Activated naive CD4-positive, alpha-beta T cell treated with anti-CD3 and anti-CD28 coated beads for 36 hours (primary cell): ENCODE measurements at places on chromosomes 3 and 15. TPM values are rescaled to one million over a fixed set of nuclear protein-coding genes. Genes with fewer than 3 reads are reported as not detected.

DNA sequence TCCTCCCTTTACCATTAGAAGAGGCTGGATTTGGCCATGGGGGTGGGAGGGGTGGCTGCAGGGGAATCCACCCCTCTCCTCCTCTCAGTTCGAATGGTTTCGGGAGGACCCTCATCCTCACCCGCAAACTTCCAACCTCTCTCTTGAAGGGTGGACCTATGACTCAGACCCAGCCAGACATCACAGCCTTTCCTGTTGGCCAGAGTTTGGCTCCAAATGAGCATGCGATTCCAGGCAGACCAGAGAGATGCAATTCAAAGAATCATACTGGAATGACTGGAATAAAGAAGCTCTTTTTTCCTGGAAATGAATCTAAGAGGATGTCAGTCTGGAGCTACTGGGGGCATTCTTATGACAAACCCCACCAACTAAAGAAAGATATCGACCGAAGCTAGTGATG, 516.7 kb upstream of the MDFIC2 start:
- no peak for DNase-seq

Gene QARS1
- 265 TPM for total RNA-seq

DNA sequence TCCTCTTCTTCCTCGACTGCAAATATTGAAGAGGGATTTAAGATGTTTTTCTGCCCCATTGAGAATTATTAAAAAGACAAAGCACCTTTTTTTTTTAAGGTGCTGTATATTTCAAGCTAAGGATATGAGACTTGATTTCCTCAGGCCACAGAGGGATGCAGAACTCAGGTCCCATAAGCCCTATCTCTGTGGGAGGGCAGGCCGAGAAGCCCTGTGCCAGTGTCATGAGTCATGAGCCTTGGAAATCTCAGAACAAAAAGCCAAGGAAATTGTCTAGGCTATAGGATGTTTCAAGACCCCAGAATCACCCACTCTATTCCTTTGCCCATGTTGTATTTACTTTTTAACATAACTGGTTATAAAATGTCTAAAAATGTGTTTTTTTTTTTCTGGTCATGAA, 7.3 kb downstream of the ESYT3 start:
- no peak for DNase-seq

- no peak for DNase-seq
Measured at GRCh38 chr3:184619369-184619768, 57.8 kb downstream of the EPHB3 start.

Gene SEMA7A
- 46.9 TPM for total RNA-seq

Gene CALML4
- 11.4 TPM for total RNA-seq

Gene TMC3
- total RNA-seq = not detected

- DNase-seq = no peak
Measured at GRCh38 chr3:74664606-74665005, 50.1 kb upstream of the CNTN3 start.

DNA sequence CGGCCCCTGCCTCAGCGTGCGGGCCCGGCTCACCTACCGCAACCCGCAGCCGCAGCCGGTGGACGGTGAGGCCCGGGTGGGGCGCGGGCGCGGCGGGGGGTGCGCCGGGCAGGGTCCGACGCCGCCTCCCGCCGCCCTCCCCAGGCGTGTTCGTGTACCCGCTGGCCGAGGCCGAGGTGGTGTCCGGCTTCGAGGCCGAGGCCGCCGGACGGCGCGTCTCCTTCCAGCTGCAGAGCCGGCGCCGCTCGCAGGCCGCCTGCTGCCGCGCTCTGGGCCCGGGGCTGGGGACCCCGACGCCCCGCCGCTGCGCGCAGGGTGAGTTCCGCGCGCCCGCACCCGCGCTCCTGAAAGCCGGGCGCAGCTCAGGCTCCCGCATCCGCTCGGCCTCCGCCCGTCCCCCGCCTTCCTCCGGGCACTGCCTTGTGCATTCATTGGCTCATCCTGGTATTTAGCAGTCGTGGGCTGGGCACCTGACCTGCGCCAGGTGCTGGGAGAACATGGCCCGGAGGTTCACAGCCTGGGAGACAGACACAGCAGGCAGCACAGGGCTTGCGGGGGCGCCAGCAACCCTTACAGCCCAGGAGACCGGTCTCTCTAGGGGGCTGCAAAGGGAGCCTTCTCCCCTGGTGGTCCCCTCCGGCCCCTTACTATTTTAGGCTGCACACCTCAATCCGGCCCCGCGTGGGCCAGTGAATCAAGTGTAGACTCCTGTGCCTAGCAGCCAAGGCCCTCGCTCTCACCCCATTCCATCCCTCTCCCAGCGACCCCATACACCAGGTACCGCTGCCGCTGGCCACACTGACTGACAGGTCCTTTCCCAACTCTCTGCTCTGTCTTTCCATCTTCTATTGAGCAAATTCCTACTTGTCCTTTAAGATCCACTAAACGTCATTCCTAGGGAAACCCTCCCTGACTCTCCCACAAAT, 1.5 kb downstream of the VWA5B2 start:
- no peak for DNase-seq

GRCh38 chr3:196995646-196996355, 27.2 kb upstream of the PIGZ start:
- no peak for DNase-seq

GRCh38 chr3:111072031-111072921, 660 bp downstream of the NECTIN3 start:
- peak; percentile 20 for DNase-seq

DNA sequence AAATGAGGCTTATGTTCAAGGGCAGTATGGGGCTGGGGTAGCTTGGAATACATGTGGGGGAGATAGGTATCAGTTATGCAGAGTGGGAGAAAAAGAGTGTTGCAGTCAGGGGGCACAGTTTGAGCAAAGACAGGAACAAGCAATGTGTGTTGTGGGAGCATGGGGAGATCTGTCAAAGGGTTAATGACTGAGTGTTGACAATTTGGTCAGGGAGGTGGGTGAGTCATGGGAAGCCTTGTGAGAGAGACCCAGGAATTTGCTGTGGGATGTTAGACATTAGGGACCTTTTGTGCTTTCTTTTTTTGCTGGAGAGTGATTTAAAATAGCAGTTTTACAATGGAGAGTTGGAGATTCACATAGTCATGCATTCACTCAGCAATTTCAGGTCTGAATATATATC, 221.6 kb upstream of the NR2E3 start:
- DNase-seq = no peak

GRCh38 chr3:156120528-156121251, at the start of gene KCNAB1:
Gene KCNAB1 (plus strand): TSS chr3:156120578.
- no peak for DNase-seq

Gene FRMD4B
- 12.1 TPM for total RNA-seq

DNA sequence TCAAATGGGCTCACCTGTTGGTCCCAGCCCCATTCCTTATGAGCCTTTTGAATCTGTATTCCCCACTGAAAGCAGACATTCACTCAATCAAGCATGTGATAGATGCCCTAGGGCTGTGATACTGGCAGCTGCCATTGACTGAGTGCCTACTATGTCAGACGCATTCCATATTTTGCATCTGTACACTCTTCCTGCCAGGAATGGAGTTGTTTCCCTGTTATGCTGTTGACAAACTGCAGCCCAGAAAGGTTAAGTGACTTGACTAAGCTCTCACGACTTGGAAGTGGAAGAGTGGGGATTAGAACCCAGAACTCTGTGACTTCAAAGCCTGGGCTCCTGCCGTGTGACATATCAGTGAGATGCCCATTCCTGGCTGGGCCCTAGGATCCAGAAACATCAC, 211.4 kb downstream of the RPLP1 start:
- no peak for DNase-seq

- no peak for DNase-seq
Measured at GRCh38 chr3:183695569-183696364, 1.8 kb upstream of the YEATS2 start.

DNA sequence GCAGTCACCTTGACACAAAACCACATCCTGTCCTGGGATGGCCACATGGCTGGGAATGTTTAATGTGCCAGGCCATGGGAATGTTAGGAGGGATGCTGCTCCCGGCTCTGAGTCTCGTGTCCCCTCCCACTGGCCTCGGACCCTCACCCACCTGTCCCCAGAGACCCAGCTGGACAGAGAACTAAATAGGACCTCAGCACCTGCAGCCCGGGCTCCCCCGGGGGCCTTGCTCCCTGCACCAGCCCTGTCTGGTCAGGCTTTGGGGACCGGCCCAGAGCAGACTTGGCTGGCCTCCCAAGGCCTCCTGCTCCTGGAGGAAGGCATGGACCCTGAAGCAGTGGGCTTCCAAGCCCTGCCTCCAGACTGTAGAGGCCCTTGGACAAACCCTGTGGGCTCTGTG, 100.0 kb upstream of the IQSEC1 start:
- DNase-seq = no peak

Gene CD200
- total RNA-seq = 50.0 TPM

DNA sequence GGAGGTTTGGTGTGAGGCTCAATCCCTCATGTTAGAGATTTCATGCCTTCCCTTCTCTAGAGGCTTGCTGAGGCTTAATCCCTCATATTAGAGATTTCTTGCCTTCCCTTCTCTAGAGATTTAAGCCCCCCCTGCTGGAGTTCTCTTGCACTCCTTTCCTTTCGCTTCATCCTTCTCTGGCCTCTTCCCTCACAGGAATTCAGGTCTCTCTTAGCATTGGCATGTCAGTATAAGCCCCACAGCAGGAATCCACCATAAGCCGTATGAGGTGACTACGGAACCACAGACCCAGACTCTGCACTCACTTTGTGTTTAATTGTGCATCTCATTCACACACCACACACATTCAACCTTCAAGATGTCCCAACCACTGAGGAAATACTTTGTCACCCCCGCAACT, 338.6 kb upstream of the POU1F1 start:
- DNase-seq = no peak

DNA sequence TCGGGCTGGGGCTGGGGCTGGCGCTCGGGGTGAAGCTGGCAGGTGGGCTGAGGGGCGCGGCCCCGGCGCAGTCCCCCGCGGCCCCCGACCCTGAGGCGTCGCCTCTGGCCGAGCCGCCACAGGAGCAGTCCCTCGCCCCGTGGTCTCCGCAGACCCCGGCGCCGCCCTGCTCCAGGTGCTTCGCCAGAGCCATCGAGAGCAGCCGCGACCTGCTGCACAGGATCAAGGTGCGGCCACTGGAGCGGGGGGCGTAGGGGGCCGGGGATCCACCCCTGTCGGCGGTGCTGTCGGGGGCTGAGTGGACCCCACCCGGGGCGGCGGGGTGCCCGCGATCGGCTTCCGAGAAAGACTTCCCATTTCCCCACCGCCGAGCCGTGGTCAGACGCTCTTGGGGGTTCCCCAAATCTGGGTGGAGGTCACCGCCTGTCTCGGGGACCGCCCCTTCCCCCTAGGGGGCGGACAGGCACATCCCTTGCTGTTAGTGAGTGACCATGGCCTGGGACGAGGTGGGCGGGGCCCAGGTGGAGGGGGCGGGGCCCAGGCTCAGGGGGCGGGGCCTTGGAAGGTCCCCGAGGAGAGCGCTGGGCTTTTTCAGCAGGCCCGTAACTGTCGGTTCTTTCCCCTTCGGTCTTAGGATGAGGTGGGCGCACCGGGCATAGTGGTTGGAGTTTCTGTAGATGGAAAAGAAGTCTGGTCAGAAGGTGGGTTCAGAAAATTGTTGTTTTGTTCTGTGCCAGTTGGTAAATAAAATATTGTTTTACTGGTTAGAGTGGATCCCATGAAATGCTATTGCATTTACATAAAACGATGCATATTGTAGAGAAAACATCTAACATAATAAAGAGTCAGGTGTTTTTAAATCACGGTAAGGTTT, 578 bp downstream of the LACTB start:
- DNase-seq = peak; percentile 91

GRCh38 chr3:71548705-71549384, 34.7 kb downstream of the FOXP1 start:
- no peak for DNase-seq

Gene WDR76
- 82.4 TPM for total RNA-seq

- DNase-seq = no peak
Measured at GRCh38 chr3:183539811-183540210, 15.7 kb downstream of the KLHL6 start.

GRCh38 chr15:96354731-96355567, 24.4 kb downstream of the NR2F2 start:
- no peak for DNase-seq

DNA sequence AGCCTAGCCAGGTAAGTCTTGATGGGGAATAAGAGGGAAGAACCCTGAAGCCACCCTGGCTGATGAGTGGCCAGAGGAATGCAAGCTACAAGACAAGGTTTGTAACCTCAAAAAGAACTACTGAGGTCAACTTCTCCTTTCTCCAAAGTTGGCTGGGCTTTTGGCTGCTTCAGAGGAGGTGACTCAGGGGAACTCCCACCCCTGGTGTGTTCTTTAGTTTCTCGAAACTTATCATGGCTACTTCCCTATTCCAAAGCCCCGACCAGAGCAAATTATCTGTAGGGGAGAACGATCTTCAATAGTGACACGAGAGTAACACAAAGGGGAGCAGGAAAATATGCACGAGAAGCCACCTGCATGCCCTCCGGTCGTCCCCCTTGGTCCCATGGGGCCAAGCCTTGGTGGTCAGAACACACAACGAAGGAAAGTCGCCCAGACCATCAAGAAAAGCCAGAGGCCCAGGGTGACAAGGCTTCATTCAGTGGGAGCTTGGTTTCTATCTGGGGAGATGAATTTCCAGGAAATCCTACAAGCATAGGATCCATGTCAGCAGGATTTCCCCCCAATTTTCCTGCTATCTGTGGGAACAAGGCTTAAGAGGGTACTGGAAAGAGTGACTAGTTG, 6.5 kb upstream of the BCL2A1 start:
- DNase-seq = no peak

Gene TMEM108
- total RNA-seq = not detected

DNA sequence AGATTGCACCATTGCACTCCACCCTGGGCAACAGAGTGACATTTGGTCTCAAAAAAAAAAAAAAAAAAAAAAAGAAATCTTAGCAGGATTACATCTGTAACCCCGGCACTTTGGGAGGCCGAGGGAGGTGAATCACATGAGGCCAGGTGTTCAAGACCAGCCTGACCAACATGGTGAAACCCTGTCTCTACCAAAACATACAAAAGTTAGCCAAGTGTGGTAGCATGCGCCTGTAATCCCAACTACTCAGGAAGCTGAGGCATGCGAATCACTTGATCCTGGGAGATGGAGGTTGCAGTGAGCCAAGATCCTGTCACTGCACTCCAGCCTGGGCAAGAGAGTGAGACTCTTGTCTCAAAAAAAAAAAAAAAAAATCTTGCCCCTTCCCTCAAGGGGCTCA, 40.4 kb downstream of the LIPC start:
- no peak for DNase-seq

- DNase-seq = no peak
Measured at GRCh38 chr3:55218577-55218976, 268.5 kb downstream of the WNT5A start.

- DNase-seq = no peak
Measured at GRCh38 chr15:67144609-67145311, 79.4 kb downstream of the SMAD3 start.

- no peak for DNase-seq
Measured at GRCh38 chr3:25724948-25725645, 58.1 kb downstream of the NGLY1 start.
